ENCODE measurements at places on chromosomes 3 and 15.
A peak's percentile ranks its signal among the peaks of the same experiment; 100 is the strongest.

- peak; percentile 69 for DNase-seq
These were observed 24.5 kb upstream of the TRAK1 start for GRCh38 chr3:42066516-42067181.

DNA sequence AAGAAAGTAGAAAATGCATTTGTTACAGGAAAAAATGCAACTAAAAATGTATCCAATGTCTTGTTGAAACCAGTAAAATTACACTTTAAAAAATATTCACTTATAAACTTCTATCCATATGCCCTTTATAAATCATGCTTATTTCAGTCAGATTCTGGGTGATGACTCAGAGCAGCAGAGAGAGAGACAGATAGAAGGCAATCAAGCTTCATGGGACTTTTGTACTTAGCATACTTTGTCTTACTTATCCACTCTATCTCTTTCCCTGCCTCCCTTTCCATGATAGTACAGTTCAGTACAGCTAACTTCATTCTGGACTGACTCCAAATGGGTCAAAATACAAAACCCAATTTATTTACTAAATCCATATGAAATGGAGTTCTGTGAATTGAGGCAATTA, 1438.2 kb downstream of the ZPLD1 start:
- DNase-seq = no peak

- DNase-seq = no peak
These were observed 142.4 kb downstream of the FAM43A start for GRCh38 chr3:194828116-194828515.

DNA sequence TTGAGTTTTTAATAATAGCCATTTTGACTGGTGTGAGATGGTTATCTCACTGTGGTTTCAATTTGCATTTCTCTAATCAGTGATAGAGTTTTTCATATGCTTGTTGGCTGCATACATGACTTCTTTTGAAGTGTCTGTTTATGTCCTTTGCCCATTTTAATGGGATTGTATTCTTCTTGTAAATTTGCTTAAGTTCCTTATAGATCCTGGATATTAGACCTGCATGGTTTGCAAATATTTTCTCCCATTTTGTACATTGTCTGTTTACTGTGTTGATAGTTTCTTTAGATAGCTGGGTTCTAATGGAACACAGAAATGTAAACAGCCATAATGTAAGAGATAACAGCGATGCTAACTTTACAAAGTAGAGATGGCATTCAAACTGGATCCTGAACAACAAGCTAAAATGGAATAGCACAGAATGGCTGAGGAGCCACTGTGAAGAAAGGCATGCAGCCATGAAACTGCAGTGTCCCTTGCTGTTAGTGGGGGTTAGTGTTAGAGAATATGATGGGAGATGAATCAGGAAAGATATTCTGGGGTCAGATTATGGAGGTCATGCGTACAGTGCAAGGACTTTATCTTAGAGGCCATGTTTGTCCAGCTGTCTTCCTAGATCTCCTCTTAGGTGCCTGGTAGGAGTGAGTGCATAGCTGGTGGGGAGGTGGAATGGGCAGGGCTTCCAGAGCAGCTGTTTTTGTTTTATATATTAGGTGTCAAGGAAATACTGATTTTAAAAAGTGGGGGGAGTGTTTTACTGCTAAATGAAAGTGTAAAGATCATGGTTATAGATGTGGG, 48.1 kb downstream of the BBS4 start:
- no peak for DNase-seq

GRCh38 chr15:34773917-34774316, 19.1 kb upstream of the GJD2 start:
- DNase-seq = no peak
